Astrocyte of the spinal cord (primary cell): ENCODE measurements at places on chromosomes 11 and 22.

GRCh38 chr22:22408731-22409696 is 99.5 kb downstream of the ZNF280B start:
- no peak for DNase-seq

DNA sequence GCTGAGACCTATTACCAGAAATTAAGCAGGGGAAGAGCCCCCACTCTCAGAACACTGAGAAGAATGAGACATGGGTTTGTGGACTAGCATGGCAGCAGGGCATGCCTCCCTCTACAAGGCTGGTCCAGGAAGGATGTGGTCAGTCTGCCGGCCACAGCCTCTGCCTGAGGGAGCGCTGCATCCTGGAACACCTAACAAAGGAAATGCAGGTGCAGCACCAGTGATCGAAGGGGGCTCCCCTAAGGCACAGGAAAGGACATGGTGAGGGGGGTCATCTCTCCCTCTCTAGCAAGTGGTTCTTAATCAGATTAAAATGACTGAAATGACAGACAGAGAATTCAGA is 40.6 kb upstream of the ARL14EP start:
- DNase-seq, result no peak

DNA sequence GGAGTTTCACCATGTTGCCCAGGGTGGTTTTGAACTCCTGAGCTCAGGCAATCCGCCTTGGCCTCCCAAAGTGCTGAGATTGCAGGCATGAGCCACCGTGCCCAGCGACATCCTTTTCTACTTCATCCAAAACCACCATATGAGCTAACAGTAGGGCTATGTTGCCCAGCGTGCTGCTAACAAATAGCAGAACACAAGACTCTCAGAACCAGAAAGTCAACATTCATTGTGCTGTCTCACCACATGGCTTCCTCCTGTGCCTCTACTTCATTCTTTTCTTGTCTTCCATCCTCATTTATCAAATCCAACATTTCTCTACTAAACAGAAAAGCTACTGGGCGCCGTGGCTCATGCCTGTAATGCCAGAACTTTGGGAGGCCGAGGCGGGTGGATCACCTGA is 12.0 kb upstream of the DENND5A start:
- no peak for DNase-seq

DNA sequence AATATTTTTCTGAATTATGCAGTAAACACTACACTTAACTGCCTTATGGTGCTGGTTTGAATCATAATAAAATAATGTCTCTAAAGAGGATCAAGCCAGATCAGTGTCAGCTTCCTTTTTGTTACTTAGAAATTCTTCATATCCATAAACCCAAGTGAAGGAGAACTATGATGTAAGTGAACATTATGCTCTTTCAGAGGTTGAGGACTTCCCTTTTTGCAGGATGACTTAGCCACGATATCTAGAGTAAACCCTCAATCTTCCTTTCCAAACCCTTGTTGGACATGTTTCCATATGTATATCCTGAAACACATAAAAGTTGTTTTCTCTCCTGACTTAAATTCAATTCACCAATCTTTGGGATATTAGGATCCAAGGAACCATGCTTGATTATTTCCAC is 19.1 kb downstream of the OR8D1 start:
- DNase-seq, result no peak

GRCh38 chr22:19011075-19011474 is 75.0 kb upstream of the PRODH start:
- no peak for DNase-seq

DNA sequence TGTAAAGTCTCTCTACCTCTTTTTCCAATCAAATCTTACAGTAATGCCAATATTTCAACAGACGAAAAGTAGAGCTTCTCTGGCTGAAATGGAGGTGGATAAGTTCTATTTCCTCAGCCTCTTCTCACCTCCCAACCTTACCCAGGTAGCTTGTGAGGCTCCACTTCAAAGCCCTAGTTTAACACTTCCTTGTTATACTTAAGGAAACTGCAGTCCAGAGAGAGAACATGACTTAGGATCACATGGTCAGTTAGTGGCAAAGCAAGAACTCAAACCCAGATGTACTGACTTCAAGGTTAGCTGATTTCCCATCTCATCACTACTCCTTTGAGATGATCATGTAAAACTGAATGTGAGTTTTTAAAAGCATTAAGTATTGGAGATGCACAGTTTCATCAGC is 32.5 kb downstream of the PAK1 start:
- DNase-seq, result no peak

DNA sequence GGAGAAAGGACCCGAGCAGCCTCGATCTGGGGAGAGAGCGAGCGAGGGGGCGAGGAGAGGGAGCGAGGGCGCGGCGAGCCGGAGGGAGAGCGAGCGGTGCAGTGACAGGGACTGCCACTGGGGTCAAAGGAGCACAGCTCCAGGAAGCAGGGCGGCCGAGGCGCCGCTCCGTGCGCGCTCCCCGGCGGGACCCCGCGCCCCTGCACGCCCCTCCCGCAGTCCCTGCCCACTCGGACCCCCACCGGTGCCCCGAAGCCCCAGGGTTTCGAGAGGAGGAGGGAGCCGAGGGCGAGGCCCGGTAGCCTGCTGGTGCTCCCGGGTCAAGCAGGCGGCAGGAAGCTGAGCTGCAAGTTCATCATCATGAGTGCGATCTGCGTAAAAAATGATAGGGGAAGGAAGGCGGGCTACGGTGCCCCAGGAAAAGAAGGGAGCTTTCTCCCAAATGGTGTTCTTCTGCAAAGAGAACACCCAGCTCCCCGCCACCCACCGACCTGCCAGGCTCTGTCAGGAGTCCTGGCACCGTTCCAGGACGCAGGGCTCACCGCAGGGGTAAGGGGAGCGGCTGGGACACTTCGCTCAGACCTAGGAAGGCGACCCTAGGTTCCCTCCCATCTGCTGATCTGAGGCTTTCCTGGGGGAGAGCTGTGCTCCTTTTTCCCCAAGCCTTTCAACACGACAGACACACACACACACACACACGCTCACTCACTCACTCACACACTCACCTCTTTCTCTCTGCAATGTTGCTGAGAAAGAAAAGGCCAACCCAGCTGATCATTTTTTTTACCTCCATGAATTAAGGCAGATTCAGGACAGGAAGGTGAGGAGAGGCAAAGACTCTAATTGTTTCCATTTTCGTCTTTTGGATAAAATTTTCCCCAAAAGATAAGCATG is at the start of gene MPPED2:
TSS of gene MPPED2 (minus strand) at position 103 of the 894 bp plus-strand sequence. CDS start 5,980 bp downstream, outside the sequence.
- DNase-seq, result no peak

DNA sequence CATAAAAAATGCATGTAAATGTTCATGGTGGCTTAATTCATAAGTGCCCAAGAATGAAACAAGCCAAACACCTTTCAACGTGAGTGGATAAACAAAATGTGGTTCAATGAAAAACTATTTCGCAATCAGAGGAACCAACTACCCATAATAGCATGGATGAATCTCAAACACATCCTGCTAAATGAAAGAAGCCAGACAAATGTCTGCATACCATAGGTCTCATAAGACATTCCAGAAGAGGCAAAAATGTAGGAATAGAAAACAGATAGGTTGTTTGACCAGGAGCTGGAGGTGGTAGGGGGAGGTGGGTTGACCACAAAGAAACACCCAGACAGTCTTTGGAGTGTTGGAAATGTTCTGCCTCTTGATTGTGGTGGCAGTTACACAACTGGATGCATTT is 13.2 kb upstream of the OSBPL5 start:
- DNase-seq, result peak; percentile 32

DNA sequence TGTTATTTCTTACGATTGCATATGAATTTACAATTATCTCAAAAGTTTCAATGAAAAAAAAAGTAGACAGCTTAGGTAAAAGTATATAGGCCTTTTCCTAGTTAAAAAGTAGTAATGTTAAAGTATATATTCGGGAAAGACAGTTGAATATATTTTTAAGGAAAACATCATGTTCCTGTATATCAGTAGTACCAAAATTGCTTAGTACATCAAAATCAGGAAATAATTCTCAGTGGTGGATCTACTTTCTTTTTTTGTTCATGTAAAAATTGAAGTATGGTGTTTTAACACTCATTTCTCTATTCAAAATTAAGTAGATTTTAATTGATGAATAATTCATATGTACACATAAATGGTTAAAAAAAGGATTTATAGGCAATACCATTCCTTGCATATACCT is 73.9 kb downstream of the USP47 start:
- no peak for DNase-seq

DNA sequence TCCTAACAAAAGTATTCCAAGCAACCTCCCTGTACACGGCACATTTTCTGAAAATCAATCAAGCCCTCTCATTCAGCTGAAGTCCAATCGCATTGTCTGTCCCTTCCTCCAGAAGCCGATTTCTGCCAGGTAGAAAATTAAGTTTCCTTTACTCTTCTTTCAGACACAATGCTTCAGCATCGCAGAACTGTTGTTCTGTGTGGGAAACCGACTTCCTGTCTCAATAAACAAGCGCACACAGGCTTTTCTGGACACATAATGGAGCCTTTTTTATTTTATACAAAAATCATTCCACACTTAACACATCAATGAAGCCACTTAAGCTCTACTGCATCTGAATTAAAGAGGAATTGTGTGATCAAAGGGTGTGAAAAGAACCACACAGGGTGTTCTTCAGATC is 75.6 kb downstream of the BLID start:
- DNase-seq, result peak; percentile 13

DNA sequence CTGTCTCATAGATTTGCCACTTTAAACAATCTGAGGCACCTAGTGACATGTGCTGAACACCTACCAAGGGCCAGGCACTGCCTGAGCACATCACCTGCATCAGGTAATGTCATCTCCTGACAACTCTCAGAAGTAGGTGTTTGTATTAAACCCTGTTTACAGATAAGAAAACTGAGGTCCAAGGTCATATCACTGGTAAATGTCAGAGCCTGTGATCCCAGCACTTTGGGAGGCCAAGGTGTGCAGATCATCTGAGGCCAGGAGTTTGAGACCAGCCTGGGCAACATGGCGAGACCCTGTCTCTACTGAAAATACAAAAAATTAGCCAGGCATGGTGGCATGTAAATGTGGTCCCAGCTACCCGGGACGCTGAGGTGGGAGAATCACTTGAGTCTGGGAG is 39.1 kb upstream of the ACCSL start:
- DNase-seq, result no peak

GRCh38 chr11:122772945-122773344 is 65.4 kb upstream of the CRTAM start:
- DNase-seq, result peak; percentile 40

GRCh38 chr22:43238526-43239006 is 51.6 kb upstream of the TTLL12 start:
- DNase-seq, result no peak

DNA sequence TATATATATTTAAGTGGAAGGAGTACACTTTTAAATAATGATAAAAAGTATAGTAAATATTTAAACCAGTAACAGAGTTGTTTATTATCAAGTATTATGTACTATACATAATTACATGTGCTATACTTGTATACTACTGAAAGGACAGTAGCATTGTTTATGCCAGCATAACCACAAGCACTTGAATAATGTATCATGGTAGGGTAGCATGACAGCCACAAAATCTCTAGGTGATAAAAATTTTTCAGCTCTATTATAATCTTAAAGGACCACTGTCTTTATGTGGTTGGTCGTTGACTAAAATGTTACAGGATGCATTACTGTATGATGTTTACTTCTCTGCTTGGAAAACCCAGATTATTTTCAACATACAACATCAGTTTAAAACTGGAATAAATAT is 349.2 kb downstream of the CASP12 start:
- DNase-seq, result no peak

- DNase-seq, result peak; percentile 24
Measured at GRCh38 chr11:84398017-84398626, 1112.0 kb upstream of the CCDC90B start.

- no peak for DNase-seq
Measured at GRCh38 chr11:68331338-68331947, 19.1 kb downstream of the LRP5 start.

DNA sequence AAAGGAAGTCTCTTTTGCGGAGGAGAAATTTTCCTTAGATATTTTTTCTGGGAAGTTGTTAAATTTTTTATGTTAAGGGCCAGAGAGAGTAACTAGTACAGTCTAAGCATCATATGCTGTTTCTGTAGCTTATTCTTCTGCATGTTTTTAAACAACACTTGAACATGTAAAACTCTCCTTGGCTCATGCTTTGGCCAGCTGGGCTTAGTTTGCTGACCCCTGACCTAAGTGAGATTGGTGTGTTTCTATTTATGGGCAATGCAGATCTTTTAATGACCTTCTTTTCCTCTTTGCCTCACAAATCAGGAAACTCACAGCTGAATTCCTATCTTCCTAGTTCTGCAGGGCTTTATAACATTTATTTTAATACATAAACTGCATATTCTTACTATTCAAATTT is 942.5 kb downstream of the OPCML start:
- no peak for DNase-seq

DNA sequence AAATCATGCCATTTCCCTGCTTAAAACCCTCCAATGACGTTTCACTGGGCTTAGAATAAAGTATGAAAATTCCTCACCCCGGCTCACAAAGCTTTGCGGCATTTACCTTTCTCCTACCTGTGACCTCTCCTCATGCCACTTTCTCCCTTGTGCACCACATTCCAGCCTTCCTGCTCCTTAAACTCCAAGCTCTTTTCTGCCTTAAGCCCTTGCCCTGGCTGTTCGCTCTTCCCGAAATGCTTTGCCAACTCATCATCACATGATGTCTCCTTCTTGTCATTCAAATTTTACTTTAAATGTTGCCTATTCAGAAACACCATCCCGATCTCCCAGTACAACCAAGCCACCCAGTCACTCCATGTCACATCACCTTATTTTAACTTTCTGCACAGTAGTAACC is 2.0 kb downstream of the PLEKHA7 start:
- DNase-seq, result no peak

DNA sequence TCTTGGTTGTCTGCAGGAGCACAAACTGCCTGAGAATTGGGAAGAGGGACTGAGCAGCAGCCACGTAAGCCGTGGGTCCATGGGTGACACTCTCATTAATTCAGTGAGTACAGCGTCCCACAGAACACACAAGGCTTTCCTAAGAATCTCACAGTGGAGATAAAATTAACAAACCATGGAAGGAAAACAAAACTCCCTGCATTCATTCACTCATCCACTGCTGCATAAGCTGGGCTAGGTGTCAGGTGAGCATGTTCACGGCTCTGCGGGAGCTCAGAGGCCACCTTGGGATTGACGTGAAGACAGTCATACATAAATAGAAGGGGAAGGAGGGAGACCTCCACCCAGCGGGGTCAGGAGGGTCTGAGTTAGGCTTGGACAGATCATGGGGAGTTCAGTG is 1442.7 kb downstream of the TBC1D22A start:
- no peak for DNase-seq

DNA sequence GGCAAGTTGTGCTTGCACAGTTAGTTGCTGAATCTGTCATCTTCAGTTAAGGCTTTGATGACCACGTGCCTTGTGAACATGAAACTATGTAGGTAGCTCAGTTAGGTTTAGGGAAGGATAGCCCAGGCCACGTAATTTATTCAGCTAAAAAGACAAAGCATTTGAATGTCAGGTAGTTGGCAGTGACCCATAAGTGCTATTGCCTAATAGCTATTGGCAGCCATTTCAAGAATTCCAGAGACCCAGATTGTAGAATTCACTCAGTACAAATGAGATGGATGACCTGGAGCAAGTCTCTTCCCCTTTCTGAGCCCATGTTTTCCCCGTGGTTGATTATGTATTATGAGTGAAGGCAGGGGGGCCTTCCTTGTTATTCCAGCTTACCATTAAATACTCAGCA is 265.3 kb upstream of the ANO5 start:
- DNase-seq, result no peak
